ENCODE measurements at places on chromosomes 12 and 14.

GRCh38 chr12:51846911-51847642, 1.4 kb downstream of the FIGNL2 start:
- no peak for DNase-seq

DNA sequence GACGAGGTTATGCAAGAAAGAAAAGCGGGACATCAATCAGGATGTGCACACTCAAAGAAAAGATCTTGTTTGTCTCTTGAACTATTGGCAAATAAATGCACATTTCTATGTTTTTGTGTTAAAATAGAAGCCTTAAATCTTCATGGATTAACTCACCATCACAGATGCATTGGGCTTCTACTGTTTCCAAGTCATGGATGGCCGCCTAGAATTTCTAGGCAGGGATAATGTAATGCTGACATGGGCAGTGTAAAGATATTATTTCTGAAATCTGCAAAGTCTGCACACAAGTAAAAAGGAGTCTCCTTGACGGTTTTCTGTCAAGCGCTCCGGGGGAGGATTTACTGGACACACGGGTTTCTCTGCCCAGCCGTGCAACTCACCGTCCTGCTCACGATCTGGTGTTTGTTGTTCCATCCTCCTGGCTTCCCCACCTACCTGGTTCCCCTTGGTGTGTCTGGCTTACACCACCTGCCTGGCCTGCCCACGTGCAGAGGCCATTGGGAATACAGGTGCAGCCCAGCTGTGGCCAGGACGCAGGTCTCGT, 103.3 kb upstream of the FZD10 start:
- DNase-seq, result no peak

- DNase-seq, result no peak
Observed at GRCh38 chr12:39574785-39575497, 44.7 kb downstream of the ABCD2 start.

GRCh38 chr12:59716043-59716442, 120.2 kb downstream of the SLC16A7 start:
- no peak for DNase-seq

- DNase-seq, result no peak
Observed at GRCh38 chr12:92141591-92142121, 4.0 kb downstream of the BTG1 start.

- DNase-seq, result no peak
Observed at GRCh38 chr12:57620936-57621496, 9.8 kb downstream of the ARHGEF25 start.

GRCh38 chr12:1616233-1617066, 12.6 kb upstream of the WNT5B start:
- no peak for DNase-seq

DNA sequence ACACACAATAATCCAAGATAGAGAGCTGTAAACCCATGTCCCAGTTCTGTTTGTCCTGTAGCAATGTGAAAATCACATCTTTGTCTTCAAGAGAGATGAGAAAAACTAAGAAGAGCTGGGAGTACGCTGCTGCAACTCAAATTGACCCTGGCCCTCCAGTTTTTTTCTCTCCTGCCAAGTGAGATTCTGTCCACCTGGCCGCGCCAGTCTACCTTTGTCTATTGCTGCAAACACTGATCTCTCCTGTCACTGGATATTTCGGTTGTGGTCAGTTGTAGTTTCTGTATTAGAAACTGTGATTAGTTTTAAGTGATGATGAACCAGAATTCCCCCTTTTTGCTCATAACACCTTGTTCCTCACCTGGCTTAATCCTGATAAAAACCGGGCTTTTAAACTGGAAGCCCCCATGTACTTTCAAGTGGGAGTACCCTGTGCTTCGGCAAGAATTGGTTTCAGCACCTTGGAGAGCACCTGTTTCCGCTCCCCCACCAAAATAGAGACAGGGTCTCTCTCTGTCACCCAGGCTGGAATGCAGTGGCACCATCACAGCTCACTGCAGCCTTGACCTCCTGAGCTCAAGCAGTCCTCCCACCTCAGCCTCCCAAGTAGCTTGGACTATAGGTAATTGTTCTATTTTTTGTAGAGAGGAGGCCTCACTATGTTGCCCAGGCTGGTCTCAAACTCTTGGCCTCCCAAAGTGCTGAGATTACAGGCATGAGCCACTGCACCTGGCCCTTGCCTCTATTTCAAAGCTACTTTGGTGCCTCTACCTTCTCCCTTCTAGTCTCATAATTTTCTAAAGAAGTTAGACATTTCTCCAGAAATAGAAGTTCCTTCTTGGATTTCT, 156.8 kb downstream of the PHETA1 start:
- no peak for DNase-seq

DNA sequence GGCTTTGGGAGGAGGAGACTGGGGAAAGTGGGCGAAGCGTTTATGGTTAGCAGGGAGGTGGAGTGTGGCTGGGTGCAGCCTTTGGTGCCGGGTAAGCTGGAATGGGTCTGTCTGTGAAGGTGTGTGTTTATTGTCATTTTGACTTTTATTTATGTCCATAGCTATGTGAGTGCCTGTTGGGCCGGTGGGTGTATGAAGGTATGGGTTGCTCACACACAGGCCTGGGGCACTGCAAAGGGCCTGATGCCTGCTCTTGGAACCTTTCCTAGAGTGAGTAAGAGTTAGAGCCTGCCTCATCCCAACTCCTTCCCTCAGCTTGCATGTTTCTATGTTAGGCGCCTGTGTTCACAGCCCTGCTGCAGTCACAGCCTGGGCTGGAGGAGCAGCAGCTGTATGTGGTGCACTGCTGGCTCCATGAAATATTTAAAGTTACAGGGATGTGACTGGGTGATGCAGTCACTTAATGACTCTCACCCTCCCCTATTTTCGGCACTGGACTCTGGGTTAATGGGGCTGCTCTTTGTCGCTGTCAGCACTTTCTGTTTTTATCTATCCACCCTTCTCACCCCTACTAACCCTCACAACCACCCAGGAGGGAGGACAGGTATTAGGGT, 2.6 kb upstream of the PPP1R1A start:
- DNase-seq, result no peak

- DNase-seq, result no peak
Observed at GRCh38 chr14:51082349-51082748, 12.6 kb downstream of the TRIM9 start.
